Inflammatory macrophage (primary cell): ENCODE measurements at places on chromosomes 3 and 15.

GRCh38 chr15:22796079-22796478 lies 9.6 kb downstream of the NIPA1 start:
- DNase-seq = no peak

DNA sequence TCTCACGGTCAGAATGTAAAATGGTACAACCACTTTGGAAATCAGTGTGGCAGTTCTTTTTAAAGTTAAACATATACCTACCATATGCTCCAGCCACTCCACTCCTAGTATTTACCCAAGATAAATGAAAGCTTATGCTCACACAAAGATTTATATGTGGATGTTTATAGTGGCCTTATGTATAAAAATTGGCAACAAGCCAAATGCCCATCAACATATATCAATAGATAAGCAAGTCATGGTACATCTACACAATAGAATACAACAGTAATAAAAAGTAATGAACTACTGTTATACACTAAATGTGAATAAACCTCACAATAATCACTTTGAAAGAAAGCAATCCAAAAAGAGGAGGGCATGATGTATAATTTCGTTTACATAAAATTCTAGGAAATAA lies 153.5 kb upstream of the LMCD1 start:
- DNase-seq = no peak

- no peak for DNase-seq
These were observed 62.3 kb upstream of the TNFAIP8L3 start for GRCh38 chr15:51156957-51157356.

DNA sequence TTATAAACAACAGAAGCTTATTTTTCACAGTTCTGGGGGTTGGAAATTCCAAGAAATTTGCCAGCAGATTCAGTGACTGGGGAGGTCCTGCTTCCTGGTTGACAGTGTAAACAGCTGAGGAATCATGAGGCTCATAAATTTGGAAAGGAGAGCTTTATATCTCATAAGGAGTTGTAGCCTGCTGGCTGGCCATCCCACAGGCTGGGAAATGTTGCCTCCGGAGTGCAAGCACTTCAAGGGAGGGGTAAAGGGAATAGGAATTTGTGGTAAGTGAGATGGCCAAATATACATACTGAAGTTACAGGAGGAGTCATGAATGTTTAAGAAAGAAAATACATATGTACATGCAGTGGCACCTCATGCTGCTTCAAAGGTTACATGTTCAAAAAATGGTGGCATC lies 217.2 kb upstream of the CBLB start:
- DNase-seq = no peak

- DNase-seq = peak; percentile 26
These were observed 233.3 kb downstream of the OPA1 start for GRCh38 chr3:193826159-193826795.

DNA sequence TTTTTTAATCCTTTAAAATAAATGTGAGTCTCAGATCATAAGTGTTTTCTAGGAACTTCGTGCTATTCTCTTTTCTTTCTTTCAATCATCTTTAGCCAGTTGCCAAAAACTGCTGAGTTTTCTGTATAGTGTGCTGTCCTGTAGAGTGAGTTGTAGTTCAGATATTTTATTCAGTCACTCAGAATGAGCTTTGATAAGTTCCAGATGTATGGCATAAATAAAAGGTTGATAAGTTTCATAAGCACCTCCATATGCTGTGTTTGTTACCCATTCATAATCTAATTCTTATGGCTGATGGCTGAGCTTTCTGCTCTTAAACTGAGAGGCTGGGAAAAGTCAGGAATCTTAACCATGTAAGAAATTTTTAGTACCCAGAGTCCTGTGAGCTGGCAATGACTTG lies 59.3 kb upstream of the COL6A6 start:
- no peak for DNase-seq

DNA sequence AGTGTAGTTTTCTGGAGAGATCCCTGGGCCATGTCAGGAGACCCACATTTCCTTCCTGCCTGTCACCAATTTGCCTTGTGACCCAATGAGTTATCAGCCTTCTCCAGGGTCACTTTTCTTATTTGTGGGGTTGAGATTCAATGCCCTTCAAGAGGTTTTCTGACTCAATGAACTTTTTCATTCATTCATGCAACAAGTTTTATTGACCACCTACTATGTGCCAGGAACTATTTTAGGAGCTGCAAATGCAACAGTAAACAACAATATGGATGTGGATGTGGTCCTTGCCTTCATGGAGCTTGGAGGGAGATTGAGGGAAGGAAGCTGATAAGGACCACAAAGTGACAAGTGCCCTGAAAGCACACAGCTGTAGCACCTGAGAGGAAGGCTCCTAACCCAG lies 142.8 kb downstream of the OPA1 start:
- no peak for DNase-seq

DNA sequence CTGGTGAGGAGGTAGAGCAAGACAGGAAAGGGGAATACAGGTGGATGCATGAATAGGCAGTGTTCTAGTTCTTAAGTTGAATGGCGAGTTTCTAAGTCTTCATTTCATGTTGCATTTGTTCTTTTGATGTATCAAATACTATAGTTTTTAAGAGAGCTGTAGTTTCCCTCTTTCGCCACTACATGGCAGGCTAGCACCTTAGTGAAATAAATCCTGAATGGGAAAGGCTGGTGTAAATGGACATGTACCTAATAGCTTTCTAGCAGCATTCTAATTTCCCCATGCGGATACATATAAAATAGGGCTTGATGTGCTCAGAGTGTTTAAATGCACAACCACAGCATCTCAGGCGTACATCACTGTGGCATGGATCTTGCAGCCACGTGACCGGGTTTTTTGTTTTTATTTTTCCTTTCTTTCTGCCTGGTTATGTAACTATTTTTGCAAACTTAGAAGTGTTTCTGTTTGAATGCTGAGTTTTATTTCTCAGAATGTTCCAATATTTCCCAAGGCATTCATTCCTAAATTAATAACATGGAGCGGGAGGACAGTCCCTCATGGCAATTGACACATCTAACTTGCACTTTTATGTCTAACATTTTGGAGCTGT lies 23.5 kb upstream of the CLN6 start:
- peak; percentile 79 for DNase-seq

DNA sequence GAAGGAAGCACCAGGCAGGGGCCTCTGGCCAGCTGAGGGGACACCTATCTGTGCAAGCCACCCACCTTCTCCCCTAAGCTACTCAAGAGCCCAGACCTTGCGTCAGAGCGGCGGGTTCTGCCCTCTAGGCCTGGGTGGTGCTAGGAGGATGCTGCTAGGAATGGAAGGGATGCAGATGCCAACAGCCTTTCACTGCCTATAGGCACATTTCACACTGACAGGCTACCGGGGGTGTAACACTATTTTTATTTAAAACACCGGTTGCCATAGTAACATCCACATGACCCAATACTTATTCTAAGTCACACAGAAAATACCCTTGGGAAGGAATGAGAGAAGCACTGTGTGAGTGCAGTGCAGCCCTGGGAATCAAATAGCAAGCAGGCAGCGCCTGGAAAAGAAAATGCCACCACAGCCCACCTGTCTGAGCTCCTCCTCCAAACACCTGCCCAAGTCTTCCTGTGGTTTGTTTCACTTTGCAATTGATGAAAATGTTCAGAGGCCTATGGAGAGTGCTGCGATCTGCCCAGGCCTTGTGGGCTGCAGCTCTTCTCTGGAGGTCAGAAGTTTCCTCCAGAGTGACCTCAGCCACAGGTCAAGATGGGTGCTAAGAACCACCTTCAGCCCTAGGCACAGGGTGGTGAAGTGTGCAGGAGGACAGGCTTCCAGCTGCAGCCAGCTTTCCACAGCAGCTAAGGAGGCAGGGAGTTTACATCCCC lies 113.5 kb upstream of the TOPAZ1 start:
- no peak for DNase-seq

- DNase-seq = peak; percentile 52
These were observed 1.6 kb upstream of the INTS14 start for GRCh38 chr15:65612616-65612946.

DNA sequence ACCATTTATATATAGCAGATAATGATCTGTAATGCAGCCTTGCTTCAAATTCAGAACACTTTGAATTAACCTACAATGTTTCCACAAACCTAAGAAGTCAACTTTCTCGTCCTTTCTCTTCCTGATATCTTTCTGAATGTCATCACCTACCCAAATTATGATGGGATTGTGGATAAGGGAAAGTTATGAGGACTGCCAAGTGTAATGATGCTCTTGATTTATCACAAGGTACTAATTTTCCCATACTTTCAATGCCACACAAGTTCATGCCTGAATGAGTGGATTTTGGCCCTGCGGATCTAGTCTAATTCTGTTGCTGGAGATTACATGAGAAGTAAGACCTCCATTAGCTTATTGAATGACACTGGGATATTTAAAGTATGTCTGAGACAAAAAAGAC lies 82.6 kb upstream of the NANOGP8 start:
- no peak for DNase-seq

GRCh38 chr3:197309528-197310361 lies 11.3 kb upstream of the DLG1 start:
- no peak for DNase-seq

DNA sequence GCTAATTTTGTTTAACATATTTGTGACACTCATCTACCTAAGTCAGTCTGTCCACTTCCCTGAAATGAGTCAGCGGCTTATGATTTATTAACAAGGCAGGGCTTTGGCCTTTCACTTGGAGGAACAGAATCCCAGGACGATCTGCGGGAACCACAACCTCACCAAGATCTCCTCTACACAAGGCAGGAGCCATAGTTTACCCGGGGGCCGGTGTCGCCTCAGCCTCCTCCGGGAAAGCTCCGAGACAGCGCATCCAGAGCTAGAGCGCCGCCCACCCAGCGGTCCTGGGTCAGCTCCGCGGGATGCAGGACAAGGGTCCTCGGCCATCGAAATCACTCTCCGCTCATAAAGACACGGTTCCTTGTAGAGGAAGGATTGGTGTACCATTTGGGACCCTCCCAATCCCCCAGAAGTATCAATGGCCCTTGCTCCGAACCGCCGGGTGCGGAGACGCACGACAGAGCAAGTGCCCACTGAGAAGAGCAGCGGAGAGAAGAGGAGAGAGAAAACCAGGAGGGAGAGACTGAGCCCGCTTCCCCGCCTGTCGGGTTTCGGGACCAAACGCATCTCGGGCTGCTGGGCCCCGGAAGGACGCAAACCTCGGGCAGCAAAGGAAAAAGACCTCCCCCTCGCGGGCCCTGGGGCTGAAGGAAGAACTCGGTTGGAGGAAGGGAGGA lies 13.1 kb upstream of the ALCAM start:
- peak; percentile 86 for DNase-seq

DNA sequence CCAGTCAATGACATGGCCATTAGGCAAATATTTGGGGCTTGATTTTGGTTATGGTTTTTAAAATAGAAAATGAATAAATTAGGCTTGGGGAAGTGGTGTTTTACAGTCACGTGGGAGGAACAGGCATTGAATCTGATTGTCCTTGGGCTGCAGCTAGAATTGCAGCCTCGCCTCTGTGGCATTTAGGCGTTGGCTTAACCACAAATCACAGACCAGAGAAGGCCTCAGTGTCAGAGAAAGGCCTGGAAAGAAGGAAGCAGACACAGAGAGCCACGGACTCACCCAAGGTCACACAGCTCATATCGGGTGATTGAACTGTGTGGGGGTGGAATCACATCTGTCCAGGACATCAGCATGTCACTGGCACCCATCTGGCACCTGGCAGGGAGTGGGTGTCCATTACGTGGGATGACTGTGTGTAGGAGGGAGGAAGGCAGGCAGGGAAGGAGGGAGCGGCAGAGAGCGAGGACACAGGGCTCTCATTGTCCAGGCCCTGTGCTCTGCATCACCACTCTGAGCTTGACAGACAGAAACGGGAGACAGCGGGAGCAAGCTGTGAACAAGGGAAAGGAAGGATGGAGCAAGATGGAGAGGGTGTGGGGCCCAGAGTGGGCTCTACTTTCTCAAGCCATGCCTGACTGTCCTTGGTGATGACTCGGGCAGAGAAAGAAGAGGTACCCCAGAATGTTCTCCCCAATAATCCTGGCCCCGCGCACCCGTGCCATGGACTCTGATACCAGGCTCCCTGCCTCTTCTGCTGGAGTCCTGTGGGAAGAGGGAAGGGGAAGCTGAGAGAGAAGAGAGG lies 186.4 kb downstream of the FAM43A start:
- DNase-seq = peak; percentile 89

- DNase-seq = no peak
These were observed 389.7 kb downstream of the ROBO1 start for GRCh38 chr3:79378064-79378463.

DNA sequence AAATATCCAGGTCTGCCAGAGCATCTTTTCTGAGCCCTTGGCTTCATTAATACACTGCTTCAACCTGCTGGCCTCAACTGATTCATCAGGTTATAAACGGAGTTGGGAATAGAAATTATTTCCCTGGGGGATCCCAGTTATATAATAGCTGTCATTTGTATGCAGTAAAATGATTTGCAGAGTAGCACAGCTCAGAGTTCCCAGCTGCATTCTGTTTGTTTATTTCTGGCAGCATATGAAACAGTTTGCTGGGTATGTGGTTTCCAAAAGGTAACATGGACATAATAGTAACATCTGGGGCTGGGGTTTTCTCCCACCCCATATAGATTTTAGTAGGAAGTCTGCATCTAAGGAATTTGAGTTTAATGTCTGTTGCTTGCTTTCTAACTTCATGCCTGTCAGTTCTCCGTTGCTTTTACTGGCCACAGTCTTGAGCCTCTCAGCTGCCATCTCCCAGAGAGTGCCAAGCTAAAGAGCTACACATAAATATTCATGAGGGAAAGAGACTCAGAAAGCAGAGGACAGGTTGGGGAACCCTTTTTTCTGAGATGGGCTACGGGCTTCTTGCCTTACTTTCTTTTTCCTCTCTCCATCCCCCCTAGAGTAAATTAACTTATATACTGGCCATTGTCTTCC lies 124.6 kb downstream of the TMEM108 start:
- DNase-seq = no peak

- peak; percentile 63 for DNase-seq
These were observed 3.4 kb downstream of the RNU6-1 start for GRCh38 chr15:67836477-67836876.

DNA sequence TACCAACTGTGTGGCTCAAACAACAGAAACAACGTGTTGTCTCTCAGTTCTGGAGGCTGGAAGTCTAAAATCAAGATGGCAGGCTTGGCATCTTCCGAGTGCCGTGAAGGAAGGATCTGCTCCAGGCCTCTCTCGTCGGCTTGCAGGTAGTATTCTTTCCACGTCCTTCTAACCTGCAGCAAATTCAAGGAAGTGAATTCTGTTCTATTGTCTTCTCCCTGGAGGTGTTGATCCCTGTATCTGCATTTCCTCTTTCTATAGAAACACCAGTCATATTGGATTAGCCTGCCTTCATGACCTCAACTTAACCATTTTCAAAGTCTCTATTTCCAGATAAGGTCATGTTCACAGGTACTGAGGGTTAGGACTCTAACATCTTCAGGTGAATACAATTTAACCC lies 512.1 kb downstream of the GABRG3 start:
- no peak for DNase-seq

GRCh38 chr3:160755776-160756304 lies at the start of gene PPM1L:
Gene PPM1L (plus strand): TSS chr3:160756231.
- DNase-seq = peak; percentile 86

DNA sequence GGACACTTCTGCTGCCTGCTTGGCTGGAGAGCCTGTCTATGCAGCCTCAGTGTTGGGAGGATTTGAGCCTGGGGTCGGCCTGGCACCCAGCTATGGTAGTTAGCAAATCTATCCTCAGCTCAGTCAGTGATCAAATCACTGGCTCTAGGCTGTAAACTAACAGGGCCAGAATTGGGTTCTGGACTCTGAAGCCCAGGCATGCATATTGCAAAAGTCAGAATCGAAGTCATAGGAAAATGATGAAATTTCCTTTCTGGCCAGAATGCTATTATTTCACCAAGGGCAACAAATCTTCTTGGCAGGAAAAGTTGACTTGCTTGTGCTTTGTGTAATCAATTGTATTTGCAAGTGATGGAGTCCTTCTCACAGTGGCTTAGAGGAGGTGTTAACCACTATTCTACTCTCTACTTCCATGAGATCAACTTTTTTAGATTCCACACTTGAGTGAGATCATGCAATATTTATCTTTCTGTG lies 482.6 kb upstream of the TPRG1 start:
- DNase-seq = peak; percentile 74
